ENCODE measurements at places on chromosomes 6 and 20. TPM values are rescaled to one million over a fixed set of nuclear protein-coding genes. Genes with fewer than 3 reads are reported as not detected.

Gene LY6G6D
- not detected for total RNA-seq

Gene MUCL3
- not detected for total RNA-seq

Gene EDN1
- 2.9 TPM for total RNA-seq

Gene DDO
- 29.7 TPM for total RNA-seq

Gene C6orf58
- not detected for total RNA-seq

Gene MUC21
- not detected for total RNA-seq

Gene BMP7
- 27.2 TPM for total RNA-seq

Gene PKIB
- total RNA-seq: not detected

Gene THBD
- total RNA-seq: 17.4 TPM

Gene PLCB1
- 7.2 TPM for total RNA-seq

Gene ZNF334
- 0.57 TPM for total RNA-seq

Gene DOK5
- total RNA-seq: 3.0 TPM

Gene CNR1
- 0.16 TPM for total RNA-seq
